ENCODE measurements at places on chromosomes 5 and 9.

GRCh38 chr9:97512966-97513560 lies 11.6 kb downstream of the TMOD1 start:
- DNase-seq = no peak

GRCh38 chr5:81167078-81167477 lies 66.0 kb upstream of the CKMT2 start:
- no peak for DNase-seq

- no peak for DNase-seq
These were observed 171.2 kb downstream of the TSSK1B start for GRCh38 chr5:113263545-113263944.

GRCh38 chr5:127014573-127014972 lies 15.8 kb downstream of the MARCHF3 start:
- no peak for DNase-seq

- no peak for DNase-seq
These were observed 114.1 kb upstream of the LPCAT1 start for GRCh38 chr5:1637639-1638481.

GRCh38 chr5:39726467-39726866 lies 301.7 kb upstream of the DAB2 start:
- DNase-seq = no peak

- DNase-seq = no peak
These were observed 74.6 kb downstream of the FEM1C start for GRCh38 chr5:115469904-115470516.

GRCh38 chr5:169226895-169227294 lies 74.0 kb downstream of the SLIT3 start:
- DNase-seq = no peak

- no peak for DNase-seq
These were observed 44.6 kb downstream of the FOCAD start for GRCh38 chr9:20728493-20729220.

- DNase-seq = no peak
These were observed 154.5 kb downstream of the ARHGEF28 start for GRCh38 chr5:73780302-73781080.

- DNase-seq = no peak
These were observed 53.1 kb downstream of the NR3C1 start for GRCh38 chr5:143350341-143350740.

DNA sequence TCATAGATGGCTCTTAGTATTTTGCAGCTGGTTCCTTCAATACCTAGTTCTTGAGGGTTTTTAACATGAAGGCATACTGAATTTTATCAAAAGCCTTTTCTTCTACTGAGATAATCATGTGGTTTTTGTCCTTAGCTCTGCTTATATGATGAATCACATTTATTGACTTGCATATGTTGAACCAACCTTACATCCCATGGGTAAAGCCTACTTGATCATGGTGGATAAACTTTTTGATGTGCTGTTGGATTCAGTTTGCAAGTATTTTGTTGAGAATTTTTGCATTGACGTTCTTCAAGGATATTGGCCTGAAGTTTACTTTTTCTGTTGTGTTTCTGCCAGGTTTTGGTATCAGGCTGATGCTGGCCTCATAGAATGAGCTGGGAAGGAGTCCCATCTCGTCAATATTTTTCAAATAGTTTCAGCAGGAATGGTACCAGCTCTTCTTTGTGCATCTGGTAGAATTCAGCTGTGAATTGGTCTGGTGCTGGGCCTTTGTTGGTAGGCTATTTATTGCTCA lies 49.7 kb downstream of the YIPF5 start:
- DNase-seq = no peak

- DNase-seq = no peak
These were observed 2200.4 kb upstream of the C9orf72 start for GRCh38 chr9:29773676-29774075.

DNA sequence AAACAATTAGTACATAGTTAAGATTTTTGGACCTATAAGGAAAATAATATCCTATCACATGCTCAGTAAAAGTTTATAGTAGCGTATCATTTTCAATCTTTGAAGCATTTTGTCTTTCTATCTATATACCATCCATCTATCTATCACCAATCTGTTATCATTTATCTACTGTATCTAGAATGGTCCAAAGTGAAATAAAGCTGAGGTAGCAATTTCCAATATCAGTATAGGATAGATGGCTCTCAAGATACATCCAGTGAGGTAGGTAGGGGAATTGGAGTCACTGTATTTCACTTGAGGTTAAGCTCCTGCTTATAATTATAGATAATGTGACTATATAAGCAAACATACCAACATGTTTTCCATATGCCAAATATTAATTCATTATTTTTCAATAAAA lies 889.1 kb upstream of the CTNND2 start:
- no peak for DNase-seq

GRCh38 chr9:2059274-2059929 lies 44.3 kb downstream of the SMARCA2 start:
- DNase-seq = no peak

DNA sequence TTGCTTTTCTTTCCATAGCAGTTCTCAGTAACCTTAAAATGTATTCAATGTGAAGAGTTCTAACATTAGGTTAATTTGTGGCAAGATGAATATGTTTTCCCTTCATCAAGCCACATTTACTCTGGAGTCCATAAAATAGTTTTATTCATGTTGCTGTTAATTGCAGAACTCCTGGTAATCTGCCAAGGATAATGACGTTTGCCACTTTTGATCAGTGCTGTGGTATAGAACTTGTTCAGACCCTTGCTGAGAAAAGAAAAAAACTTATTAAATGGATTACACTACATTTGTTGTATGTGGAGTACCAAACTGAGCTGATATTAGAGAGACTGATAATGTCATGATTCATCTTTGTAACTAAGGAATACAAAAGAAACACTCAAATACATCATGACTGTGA lies 212.4 kb upstream of the DMAC1 start:
- no peak for DNase-seq

Data from activated naive CD4-positive, alpha-beta T cell (primary cell).